ENCODE measurements at places on chromosomes 2 and 18.

DNA sequence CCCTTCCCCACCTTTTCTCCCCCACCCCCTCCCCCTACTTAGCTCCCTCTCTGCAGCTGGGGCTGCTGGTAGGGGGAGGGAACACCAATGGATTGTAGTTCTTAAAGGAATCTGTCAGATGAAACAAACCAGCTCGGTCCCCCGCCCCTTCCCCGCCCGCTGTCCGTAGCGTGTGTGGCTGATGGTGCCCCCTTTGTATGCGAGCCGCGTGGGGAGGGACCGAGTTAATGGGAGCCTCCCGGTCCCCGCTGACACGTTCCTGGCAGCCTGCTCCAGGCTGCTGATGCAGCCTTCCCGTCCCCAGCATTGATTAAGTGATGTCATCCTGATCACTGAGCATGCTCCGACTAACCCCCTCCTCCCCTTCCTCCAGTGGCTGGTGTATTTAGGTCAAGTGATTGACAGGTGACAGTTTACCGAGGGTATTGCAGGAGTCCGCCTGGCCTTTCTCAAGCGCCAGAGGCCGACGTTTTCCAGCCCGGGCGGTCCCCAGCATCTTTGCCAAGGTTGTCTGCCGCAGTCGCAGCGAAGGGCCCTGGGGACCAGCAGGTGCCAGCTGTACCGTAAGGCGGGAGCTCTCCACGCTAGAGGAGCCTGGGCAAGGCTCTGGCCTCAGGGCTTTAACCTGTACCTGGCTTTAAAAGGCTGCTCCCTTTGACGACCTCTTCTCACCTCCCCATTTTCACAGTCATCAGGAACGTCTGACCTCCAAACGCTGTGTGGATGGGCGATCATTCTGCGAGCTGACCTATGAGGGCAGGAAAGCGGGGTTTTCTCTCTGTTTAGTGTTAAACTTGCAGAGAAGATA is 1.8 kb downstream of the KIF5C start:
- DNase-seq: no peak

DNA sequence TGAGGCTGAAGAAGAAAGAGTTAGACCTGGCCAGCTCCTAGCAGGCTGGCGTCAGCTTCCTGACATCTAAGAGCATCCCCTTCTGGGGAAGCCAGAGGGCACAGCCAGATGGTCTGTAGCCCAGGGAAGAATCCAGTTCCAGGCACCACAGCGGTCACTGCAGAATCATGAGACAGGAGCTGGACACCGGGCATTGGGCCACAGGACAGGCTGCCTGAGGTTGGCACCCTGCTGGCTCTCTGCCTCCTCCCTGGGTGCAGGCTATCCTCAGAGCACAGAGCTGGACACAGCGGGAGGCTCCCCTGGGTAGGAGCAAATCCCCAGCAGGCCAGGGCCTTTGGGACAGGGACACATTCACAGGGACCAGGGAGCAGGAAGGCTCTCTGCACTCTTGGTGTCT is 19.8 kb upstream of the ATOH8 start:
- no peak for DNase-seq

DNA sequence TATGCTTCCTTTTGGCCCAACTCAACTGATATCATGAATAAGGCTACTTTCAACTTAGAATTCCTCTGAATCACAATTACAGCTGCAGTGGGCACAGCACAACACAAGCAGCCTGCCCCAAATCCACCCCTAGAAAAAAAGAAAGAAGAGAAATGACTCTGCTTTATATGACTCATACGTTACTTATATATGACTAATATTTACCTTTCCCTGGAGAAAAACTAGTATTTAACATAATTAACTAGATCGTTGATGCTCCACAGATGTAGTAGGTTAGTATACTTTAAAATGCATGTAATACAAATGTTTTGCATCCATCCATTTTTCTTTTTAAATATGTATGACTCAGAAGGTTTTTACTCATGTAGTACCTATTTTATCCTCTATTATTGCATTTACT is 133.3 kb upstream of the UNC80 start:
- peak; percentile 41 for DNase-seq

DNA sequence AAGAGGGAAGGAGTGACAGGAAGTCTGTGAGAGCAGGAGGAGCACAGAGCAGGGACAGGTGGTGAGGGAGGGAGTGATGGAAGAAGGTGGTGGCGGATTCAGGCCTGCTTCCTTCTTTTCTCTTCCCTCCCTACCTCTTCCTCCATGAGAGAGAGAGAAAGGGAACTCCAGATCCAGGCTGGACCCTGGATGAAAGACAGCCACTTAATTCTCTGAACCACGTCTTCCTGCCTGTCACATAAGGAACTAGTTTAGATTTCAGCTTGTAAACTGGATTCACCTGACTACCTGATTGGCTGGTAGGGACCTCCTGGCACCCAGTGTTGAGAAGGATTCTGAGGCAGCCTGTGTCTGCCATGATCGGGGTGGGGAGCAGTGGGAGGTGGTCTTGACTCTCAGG is 48.9 kb downstream of the PAX8 start:
- no peak for DNase-seq

DNA sequence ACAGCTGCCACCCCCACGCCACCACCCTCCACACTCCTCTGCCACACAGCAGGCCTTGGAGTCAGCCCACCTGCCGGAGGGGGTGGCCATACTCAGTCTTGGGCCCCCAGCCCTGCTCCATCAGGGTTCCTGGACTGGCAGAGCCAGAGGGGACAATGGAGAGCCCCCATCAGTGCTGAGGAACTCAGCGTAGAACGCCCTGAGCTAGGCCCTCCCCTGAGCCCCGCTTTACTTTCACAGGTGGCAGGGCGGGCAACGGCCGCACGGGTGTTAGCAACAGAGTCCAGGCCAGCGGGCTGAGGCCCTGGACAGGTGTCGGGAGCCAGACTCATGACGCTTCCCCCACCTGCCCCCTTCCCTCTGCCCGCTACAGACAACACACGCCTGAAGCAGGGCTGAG is 47.1 kb downstream of the FOSL2 start:
- no peak for DNase-seq

- DNase-seq: no peak
These were observed 221.6 kb downstream of the MYCN start for GRCh38 chr2:16161768-16162490.

- DNase-seq: no peak
These were observed 122.0 kb upstream of the APCDD1 start for GRCh38 chr18:10332452-10332851.

DNA sequence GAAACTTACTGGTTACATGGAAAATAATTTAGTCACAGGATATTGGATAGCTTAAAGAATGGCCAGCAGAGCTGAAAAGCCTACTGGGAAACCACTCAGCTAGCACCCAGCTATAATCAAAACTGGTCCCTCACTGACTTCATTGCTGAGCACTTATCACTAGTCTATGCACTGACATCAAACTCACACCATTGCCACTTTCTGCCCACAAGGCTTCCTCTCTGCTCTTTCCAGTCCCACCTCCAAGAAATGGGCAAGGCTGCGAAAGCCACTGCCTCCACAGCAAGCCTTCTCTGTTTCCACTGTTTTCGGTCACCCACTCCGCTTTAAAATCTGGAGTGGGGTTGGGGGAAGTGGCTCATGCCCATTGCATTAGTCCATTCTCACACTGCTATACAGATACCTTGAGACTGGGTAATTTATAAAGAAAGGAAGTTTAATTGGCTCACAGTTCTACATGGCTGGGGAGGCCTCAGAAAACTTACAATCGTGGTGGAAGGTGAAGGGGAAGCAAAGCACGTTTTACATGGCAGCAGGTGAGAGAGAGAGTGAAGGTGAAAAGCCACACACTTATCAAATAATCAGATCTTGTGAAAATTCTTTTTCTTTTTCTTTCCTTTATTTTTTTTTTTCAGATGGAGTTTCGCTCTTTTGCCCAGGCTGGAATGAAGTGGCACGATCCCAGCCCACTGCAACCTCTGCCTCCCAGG is 77.0 kb upstream of the CERS6 start:
- DNase-seq: no peak

GRCh38 chr2:165202239-165202638 is 1.6 kb downstream of the SCN3A start:
- DNase-seq: no peak

GRCh38 chr2:171910494-171910893 is 11.8 kb upstream of the HAT1 start:
- no peak for DNase-seq

DNA sequence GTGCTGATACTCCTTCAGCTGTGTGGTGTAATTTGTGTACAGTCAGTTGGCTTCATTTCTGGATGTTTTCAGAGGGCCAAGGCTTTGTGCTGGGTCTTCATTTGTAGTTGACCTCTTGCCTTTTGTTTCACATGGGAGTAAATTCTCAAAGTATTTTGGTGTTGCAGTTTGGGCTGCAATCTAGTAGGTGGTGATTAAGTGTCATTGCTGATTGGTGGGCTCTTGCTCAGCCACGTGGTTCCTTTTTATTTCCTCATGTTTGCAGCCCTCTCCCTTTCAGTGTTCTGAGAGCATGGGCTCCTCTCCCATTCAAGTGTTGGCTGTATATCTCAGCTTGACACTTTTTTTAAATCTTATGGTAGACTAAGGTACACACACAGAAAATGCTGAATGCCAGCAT is 96.8 kb downstream of the SNTG2 start:
- peak; percentile 34 for DNase-seq

DNA sequence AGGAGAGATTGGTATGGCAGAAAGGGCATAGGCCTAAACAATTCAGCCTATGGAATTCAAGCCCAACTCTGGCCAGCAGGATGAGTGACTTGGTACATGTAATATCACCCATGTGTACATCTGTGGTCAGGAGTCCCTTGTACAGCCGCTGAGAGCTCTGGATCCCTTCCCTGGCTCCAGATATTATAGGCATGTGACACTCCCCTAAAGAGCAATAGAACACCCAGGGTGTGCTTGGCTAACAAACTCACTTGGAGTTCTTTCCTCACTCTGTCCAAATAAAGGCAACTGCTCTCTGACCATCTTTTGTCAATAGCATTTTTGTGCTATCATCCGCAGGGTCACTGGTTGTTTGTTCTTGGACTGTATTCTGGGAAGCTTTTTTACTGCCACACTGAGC is 197.4 kb upstream of the NCKAP5 start:
- no peak for DNase-seq

DNA sequence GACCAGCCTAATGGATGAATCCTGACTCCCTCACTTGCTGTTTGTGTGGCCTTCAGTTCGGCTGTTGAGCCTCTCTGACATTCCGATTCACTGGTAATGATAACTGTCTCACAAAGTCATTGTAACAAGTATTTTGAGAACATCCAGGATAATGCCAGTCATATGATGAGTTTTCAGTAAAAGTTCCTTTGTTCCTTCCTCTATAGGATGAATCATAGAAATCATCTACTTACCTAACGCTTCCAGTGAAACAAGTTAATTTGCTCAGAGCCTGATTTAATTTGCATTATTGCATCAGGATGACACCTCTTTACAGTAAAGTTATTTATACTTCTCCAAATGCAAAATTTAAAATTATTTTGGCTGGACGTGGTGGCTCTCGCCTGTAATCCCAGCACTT is 32.0 kb downstream of the RAB31 start:
- no peak for DNase-seq

DNA sequence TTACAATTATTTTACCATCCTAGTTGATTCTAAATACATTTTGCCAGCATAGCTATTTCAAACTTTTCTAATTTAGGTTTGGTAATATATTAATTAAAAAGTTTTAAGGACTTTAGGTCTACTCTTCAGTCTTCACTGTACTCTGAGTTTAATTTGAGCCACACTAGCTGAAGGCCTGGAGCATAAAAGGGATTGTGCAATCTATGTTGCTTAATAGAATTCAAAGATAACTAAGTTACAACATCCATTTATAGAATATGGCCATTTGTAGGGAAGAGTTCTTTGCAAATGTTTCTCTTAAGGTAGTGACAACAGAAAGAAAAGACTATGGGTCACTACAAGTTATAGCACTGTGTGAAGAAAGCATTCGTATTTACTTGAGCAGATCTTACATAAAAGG is 702.2 kb upstream of the NRXN1 start:
- no peak for DNase-seq

DNA sequence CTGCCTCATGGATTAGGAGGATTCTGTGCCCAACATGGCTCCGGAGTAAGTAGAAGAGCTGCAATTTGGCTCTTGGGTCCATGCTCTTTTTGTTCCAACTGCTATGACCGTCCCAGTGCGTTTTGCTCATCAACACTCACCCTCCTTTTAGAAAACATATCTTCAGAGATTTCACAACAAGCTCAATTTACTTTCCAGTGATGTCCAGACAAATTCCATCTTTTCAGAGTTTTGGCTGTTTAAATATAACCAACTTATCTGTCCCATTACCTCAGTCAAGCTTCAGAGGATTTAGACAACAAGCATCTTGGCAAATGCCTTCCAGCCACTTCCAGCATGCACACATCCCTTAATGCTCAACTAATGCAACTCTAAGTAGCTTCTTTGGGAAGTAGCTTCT is 6.9 kb upstream of the SLC14A2 start:
- no peak for DNase-seq

- no peak for DNase-seq
These were observed 23.4 kb downstream of the METTL21A start for GRCh38 chr2:207601774-207602173.

DNA sequence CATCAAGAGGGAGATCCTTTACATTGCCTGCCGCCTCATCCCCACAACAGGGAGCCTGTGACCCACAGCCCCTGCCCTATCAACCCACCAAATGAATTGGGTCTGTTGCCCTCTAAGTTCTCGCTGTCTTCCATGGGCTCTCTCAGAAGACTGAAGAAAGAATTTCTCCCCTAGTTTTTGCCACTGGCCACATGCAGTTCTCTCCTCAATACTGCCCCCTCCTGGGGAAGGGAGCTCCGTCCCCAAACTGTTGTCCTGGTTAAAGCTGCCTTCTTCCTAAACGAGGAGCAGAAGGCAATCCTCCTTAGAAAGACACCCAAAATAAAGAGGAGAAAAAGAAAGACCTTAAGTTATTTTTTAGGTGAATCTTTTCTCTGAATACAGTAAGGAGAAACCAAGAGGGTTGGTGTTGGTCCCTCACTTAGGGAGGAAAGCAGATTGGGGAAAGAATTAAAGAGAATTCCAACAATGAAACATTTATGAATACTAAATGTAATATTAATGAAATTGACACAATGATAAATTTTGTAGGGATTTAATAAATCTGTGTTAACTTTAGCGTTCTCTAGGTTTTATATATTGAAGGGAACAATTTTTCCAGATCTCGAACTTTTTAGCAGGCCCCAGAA is 31.1 kb upstream of the SATB2 start:
- peak; percentile 62 for DNase-seq

DNA sequence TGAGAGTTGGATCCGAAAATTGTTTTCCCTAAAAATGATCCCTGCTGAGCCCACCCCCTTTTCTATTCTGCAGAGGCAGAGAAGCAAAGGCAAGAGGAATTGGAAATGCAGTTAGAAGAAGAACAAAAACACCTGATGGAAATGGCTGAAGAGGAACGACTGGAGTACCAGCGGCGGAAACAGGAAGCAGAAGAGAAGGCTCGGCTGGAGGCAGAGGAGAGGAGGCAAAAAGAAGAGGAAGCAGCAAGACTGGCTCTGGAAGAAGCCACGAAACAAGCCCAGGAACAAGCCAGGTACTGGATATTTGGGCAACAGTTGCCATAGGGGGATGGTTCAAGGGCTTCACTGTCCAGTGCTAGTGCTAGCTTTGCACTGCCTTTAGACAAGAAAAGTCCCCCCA is 41.7 kb downstream of the SUMO1 start:
- no peak for DNase-seq

Data from RPMI7951 (cell line).